ENCODE measurements at places on chromosomes 2 and 18.

- no peak for DNase-seq
Observed at GRCh38 chr2:193806088-193806774, 1611.5 kb upstream of the TMEFF2 start.

GRCh38 chr2:192513575-192513974 is 318.8 kb upstream of the TMEFF2 start:
- no peak for DNase-seq

DNA sequence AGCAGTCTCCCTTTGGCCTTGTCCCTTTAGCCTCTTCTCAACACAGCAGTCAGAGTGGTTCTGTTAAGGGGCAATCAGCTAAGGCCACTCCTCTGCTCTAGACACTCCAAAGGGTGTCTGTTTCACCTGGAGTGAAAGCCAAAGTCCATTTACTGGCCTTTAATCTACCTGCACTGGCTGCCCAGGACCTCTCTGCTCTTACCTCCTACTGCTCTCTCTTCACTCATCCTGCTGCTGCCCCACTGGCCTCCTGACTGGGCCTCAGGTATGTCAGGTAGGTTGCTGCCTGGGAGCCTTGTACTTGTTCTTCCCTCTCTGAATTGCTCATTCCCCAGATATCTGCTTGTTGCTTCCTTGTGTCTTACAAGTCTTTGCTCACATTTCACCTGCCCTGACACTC is 68.2 kb downstream of the PIKFYVE start:
- DNase-seq, result no peak

GRCh38 chr18:49668574-49669275 is 106.9 kb downstream of the LIPG start:
- DNase-seq, result peak; percentile 41

DNA sequence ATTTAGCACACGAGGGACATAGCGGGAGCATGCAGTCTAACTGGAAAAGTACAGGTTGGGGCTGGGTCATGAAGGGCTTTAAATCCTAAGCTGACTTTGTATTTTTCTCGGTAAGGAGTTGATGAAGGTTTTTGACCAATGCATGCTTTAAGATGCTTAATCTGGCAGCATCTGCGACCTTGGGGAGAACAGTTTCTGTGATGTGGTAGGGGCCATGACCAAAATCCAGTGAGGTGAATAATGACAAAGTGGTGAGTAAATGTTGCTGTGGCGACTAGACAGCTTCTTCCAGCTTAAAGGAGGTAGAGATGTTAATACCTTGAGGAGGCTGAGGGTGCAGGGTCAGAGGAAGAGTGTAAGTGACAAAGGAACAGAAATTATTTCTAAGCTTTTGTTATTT is 174.6 kb upstream of the ALPP start:
- DNase-seq, result no peak

GRCh38 chr2:10238396-10238795 is 64.3 kb upstream of the HPCAL1 start:
- DNase-seq, result no peak

DNA sequence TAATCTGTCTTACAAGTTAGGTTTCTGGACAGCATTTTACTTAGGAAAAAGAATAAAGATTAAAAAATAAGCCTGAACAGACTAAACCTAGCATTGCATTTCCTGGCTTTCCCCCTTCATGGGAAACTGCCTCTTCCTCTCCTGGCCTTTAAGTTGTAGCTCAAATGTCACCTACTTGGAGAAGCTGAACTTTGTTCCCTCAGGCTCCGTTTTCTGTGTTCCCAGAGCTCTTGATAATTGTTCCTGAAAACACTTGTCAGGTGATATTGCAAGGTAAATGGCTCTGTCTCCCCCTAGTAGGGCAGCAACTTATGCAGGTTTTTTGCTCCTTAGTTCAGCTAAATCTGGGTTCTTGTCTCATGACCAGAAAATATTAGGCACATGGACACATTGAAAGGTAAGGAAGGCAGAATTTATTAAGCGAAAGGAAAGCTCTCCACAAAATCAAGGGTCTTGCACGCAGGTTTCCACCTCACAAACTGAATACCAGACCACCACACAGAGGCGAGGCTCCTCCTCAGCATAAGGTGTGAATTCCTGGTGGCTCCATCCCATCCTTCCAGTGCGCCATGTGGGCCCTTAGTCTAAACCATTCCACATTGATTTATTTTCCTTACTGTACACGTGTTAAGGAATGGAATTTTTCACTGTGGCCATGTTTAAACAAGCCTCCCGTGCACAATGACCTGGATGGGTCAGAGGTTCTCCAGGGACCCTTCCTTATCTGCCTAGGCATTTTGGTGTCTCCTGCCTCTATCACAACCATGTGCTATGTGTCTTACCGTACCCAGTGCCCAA is 229.3 kb downstream of the HNMT start:
- DNase-seq, result no peak

DNA sequence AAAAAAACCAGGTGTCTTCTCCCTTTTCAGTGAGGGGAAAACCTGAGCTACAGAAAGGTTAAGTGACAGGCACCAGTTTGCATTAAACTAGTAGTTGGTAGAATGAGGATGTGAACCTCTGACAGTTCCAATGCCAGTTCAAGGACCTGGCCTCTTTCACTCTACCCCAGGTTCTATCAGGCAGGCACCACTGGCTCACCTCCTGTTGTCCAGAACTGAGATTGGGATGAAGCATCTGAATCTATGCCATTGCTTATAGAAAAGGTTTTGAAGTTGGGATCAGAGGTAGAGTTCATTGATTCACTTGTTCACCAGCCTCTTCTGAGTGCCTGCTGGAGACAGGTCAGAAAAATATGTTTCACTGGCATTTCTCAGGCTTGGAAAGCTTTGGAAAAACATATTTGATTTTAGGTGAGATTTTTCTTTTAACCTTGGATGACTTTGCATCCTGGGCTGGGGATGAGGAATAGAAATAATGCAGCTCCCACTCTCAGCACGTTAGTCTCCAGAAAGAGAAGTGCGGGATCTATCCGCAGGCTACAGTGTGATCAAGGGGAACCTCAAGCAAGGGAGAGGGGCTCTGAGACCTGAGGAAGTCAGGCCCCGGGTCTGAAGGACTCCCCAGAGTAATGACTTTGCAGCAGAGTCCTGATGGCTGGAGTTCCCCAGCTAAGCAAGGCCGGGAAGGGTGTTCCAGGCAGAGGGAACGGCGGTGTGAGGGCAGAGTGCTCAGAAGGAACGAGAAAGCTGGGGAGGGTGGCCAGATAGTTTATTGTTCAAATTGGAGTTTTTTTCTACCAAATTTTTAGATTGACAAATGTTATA is 250.3 kb downstream of the MYCN start:
- no peak for DNase-seq

DNA sequence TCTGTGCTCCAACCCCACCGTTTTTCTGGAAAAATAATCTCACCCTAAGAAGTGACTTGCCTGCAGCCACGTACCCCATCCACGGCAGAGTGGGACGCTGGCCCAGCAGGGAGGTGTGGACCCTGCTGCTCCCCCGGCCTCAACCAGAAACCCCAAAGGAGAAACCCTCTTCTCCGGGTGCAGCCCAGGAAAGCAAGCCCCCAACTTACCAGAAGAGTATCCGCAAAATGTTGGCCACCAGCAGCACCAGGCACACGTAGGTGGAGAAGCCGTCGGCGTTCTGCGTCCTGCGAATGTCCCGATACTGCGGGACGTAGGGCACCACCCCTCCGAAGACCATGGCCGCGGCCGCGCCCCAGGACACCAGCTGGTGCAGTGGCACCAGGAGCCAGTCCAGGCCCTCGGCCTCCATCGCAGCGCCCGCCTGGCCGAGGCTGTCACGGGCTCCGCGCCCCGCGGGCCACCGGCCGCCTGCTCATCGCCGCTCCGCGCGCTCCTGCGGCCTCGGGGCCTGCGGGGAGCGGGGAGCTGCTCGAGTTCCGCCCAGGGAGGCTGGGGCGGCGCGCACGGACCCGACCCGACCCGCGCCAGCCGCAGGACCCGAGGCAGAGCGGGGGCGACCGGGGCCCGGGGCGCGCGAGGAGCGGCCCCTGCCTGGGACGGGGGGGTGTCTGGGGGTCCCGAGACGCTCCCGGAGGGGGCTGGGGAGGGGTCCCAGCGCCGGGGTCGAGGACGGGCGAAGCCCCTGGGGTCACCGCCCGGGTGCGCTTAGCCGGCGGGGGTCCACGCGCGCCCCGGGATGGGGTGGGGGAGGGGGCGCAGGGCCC is 725 bp downstream of the SLC66A2 start:
- DNase-seq, result peak; percentile 87

GRCh38 chr2:233449921-233450863 is 95.9 kb downstream of the DGKD start:
- no peak for DNase-seq

- DNase-seq, result no peak
Observed at GRCh38 chr18:43303376-43303775, 26.1 kb upstream of the SYT4 start.
